ENCODE measurements at places on chromosomes 11 and 22.

- DNase-seq, result no peak
These were observed 2.2 kb downstream of the MRPL23 start for GRCh38 chr11:1949302-1949701.

DNA sequence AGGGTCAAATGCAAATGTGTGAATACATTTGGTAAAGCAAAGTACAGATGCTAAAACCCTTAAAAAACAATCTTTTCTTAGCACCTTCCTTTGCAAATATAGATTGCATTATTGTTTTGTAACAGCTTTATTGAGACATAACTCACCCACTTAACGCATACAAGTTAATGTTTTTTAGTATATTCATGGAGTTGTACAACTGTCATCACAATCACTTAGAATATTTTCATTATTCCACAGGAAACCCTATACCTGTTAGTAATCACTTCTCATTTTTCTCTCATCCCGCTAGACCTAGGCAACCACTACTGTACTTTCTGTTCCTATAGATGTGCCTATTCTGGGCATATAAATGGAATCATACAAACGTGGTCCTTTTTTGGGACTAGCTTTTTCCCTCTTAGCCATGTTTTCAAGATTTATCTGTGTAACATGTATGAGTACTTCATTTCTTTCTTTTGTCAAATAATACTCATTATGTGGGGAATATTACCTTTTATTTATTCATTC, 34.7 kb downstream of the PPP6R3 start:
- DNase-seq, result no peak

GRCh38 chr11:126751242-126751641, 249.3 kb downstream of the KIRREL3 start:
- no peak for DNase-seq

DNA sequence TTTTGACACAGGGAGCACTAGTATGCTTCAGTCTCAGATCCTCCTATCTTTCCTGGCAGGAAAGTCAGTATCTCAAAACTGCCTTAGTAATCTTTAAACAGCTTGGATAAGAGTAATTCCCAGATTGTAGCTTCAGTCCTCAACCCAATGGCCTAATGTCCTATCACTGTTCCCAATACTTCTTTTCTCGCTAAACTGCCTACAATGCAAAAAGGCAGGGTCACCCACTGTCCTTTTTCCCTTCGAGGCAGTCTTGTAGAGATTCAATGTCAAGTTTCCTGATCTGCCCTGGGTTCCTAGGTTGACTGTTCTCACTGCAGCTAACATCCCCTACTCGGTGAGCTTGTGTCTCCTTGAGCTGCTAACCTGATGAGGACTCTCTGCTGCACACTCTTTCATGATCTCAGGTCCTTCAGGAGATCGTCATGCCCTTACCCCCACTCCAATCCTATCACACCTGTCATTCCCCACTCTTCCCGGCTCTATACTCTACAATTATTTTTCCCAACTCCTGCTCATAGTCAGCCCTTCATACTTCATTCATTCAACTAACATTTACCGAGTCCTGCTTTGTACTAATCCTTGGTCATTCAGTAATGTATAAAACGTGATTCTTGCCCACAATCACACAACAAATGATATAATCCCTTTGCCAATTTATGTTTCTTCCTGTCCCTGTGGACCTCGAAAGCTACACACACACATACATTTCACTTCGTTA, 904 bp downstream of the C2CD3 start:
- DNase-seq, result no peak

GRCh38 chr11:1120532-1121330, 37.0 kb upstream of the MUC5AC start:
- no peak for DNase-seq
